ENCODE measurements at places on chromosomes 12 and 14. TPM values are rescaled to one million over a fixed set of nuclear protein-coding genes. Genes with fewer than 3 reads are reported as not detected.
A peak's percentile ranks its signal among the peaks of the same experiment; 100 is the strongest.

PIWIL1 gene
- 0.14 TPM for polyA plus RNA-seq

TSHR gene
- polyA plus RNA-seq: 0.81 TPM

LRRIQ1 gene
- 1.2 TPM for polyA plus RNA-seq

SLC7A8 gene
- 6.9 TPM for polyA plus RNA-seq

DNA sequence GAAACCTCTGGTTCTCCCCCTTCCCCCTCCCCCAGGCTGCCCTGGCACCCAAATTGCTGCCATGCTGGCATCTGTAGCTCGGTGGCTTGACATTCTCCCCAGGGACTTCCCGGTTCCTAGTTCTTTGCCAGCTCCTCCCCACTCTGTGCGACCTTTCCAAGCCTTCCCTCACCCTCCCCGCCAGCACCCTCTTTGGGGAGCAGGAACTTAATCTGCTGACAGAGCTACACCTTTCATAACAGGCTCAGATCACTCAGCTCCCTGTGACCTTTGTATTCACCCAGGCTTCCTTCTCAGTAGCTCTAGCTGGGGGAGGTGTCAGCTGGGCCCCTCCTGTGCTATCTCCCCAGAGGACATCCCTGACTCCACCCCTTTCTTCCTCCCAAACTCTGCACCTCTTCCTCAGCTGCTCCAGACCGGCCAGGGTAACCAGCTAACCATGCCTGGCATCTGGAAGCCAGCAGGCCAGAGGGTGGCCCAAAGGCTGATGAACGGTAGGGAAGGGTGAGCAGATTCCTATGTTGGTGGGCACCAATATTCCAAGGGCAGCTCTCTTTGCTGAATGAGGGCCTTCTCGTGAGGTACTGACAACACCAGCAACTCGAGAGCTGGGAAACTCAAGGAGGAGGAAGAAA, 1.8 kb upstream of the COX14 start:
- no peak for DNase-seq

- DNase-seq: peak; percentile 91
These were observed 1.3 kb upstream of the TEDC1 start for GRCh38 chr14:105489542-105490266.

DNA sequence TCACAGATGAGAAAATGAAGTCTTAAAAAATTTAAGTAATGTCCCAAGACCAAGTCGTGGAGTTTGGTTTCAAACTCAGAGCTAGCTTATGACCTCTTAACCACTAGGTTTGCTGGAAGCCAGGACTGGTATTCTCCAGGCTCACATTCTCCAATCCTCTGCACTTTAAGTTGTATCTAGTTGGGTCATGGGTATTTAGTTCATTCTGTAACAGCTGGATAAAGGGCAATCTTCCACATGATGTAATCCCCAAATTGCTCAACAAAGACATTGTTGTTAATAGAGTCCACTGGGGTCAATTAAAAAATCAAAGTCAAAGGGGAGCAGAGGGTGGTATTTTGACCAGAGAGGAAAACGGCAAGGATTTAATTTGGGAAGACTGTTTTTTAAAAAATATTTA, 17.8 kb upstream of the GAS2L3 start:
- DNase-seq: no peak

GRCh38 chr12:89947437-89948270, 239.0 kb upstream of the ATP2B1 start:
- DNase-seq: no peak

DNA sequence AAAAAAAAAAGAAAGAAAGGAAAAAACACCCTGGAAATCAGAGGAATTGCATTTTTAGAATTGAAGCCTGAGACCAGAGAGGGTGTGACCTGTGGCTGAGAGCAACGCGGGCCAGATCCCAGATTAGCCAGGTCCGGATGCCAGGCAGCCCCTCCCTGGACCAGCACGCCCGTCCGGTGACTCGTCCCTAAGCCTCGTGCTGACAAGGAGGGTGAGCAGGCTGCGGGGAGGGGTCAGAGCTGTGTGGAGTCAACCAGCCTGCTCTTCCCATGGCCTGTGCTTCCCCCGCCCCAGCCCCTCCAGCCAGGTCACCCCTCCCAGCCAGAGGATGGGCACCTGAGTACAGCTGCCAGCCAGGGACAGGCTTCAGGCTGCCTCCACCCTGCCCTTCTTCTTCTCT, 4.2 kb upstream of the KLC1 start:
- no peak for DNase-seq

DNA sequence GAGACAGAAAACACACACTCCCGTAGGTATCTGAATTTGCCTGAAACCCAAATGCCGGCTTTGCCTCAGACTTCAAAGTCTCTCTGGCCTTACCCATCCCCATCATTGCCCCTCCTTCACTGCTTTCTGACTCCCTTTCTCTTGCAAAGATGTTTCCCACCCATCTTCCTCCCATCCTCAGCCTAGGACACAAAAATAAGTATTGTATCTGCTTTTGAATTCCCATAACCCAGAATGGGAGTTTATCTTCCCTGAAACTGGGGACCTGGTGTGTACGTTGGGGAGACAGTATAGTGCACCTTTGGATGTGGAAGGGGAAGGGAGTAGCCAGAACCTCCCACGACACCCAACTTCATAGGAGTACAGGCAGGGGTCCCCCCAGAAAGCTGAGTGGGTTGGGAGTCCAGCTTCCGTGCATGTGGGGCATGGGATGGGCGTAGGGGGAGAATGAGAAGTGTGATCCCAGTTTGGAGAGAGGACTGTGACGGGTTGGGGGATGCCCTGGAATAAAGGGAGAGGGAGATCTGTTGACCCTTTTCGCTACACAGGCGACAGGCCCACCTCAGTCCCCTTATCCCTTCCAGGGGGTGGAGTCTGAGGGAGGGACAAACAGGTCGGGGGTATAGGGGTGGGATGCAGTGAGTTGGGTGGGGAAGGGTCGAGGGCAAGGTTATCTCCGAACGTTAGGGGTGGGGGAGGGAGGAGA, 488 bp upstream of the KIF5A start:
- no peak for DNase-seq
